Activated gamma-delta T cell treated with anti-CD3 and anti-CD28 coated beads, Interleukin-2, amount 50 U/mL, for 16 hours (primary cell): ENCODE measurements at places on chromosomes 6 and 20.

DNA sequence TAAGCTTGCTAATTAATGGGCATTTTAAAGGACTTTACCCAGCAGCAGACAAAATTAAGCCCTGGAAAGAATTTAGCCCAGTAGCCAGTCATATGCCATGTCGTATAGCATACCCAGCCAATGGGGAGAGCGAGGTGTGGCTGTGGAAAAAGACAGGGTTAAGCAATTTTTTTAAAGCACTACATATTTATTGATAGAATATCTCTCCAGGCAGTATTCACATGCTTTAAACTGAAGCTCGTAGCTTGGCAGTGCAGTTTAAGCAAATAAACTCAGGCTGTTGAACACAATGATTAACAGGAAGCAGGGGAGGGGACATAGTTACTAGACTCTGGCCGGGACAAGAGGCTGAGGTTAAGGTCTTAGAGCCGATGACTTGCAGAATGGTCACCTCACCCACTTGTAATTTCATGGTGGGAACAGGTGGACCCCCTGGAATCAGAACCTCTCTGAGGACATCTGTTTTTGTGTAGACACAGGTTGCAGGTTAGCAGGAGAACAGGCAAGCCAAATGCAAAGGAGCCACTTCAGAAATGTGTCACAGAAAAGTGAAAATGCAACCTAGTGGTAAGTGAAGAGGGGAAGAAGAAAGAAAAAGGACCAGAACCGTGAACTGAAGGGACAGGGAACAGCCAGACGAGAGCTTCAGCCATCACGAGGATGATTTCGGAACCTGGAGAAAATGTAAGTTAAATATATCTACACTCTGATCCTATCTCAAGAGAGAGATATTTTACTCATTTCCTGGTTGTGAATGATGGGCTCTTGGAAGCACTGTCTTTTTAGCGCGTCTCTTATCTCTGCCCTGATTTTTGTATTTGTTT lies 7.2 kb downstream of the GCNT2 start:
- DNase-seq: peak; percentile 4

DNA sequence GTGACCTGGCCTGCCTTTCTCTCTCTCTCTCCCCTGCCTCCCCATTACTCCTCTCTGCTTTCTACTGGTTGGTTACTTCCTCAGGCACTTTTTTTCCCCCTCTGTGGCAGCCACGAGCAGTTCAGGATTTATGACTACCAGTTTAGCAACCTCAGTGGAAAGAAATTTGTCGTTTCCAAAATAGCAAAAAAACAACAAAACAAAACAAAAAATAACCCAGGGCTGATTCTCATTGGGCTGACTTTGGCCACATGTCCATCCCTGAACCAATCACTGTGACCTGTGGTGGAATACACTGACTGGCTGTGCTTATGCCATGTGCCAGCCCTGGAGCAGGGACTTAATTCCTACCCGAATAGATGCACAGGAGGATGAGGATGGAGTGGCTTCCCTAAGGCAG lies 137.4 kb downstream of the TFAP2C start:
- DNase-seq: no peak

DNA sequence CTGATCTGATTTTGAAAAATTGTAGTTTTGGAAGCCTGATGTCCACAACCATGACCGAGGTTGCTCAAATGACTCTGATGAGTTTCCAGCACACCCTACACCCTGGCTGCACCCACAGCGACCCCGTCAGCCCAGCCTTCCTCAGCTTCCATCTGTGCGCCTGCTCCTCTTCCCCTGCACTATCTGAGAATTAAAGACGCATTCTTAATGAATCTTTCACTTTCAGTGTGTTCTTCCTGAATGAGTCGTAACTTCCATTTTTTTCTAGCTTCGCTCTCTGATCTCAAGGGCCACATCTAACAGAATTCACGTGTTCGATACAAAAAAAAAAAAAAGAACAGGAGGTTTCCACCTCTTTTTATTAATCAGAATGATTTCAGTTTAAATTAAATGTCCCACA lies 21.3 kb upstream of the RREB1 start:
- no peak for DNase-seq

- DNase-seq: no peak
Measured at GRCh38 chr6:75489025-75489424, 4.6 kb downstream of the FILIP1 start.

DNA sequence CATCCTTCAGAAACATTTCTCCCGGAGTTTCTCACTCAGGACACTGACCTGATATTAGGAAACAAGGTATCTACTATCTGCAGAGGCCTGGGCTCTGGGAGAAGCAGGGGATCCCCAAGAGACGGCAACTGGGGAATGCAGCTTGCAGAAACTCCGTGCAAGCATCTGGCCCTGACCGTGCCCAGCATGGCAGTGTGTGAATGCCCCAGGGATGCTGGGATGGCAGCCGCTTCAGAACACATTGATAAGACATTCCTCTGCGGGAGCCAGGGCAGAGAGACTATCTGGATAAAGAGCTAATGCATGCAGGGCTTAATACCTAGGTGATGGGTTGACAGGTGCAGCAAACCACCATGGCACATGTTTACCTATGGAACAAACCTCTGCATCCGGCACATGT lies 55.4 kb downstream of the NFATC2 start:
- DNase-seq: no peak

- DNase-seq: no peak
Measured at GRCh38 chr6:151958332-151958731, 150.8 kb downstream of the ESR1 start.

GRCh38 chr6:12709556-12710232 lies 6.9 kb upstream of the PHACTR1 start:
- DNase-seq: no peak

DNA sequence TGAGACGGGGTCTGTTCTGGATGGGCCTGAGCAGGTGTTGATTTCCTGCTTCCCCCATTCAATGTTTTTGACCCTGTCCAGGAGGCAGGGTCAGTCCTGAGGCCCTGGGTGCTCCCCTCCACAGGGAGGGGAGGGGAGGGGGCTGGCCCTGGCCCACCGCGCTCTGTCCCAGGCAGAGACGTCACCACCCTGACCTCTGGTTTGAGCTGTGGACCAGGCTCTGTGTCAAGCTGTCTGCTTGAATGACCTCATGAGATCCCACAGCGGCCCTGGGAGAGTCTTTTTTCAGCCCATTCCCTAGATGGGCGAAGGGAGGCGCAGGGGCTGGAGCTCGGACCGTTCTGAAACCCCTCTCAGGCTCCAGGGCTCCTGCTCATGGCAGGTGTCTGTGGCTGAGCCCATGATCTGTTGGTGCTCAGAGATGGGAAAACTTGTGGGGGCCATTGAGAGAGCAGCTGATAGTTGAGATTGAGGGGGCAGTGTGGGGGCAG lies 8.9 kb upstream of the LKAAEAR1 start:
- no peak for DNase-seq

- DNase-seq: no peak
Measured at GRCh38 chr6:14455427-14455826, 337.9 kb downstream of the CD83 start.

GRCh38 chr6:27112974-27113373 lies 134.5 kb upstream of the PRSS16 start:
- DNase-seq: no peak

DNA sequence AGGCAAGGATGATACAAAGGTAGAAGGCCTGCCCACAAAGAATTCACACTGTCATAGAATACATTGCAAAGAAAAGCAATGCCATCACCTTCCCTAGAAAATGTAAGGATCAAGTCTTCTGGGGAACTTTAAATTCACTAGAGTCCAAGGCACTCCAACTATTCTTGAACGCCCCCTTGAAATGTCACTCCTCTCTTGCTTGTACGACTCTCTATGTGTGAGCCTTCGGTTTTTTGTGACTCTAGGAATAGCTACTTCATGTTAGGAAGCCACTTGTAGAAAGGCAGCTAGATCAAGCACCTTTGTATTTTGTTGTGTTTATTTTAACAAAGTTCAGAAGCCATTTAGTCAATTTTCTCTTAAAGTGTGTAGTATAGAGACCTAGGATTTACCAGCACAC lies 159.2 kb upstream of the ARID1B start:
- DNase-seq: no peak

DNA sequence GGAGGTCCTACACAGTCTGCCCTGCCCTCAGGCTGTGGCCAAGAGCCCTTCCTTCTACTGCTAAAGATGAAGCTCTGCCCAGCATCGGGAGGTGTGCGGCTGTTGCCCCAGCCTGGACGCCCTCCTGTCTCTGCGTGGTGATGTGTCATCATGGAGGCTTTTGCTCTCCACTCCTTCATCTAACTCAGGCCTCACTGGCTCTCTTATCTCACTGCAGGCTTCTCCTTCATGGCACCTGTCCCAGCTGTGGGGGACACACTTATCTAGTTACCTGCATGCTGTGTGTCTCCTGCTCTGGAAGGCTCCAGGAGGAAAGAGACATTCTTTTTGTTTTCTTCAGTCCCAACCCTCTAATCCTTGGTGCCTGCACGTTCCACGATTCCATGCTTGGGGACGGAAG lies 89.1 kb downstream of the PSMG4 start:
- no peak for DNase-seq

GRCh38 chr20:24773168-24773567 lies 175.9 kb upstream of the CST7 start:
- no peak for DNase-seq

- DNase-seq: no peak
Measured at GRCh38 chr6:21402368-21402767, 191.2 kb upstream of the SOX4 start.

DNA sequence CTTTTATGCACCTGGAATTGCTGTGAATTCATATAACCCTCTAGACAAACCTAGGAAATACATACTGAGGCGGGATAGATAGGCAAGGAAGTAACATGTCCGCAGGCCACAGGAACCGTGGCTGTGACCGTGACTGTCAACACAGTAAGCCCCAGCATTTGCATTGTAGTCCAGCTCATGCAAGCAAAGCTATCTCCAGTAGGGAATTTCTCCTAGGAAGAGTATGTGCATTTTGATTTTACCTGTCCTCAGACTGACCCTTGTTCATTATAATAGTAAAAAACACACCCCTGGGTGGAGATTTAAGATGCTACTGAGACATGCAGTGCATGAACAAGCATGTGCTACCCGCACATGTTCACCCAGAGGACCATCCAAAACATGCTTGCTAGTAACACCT lies 30.5 kb upstream of the RIMS4 start:
- no peak for DNase-seq

- DNase-seq: no peak
Measured at GRCh38 chr6:133291671-133292070, 50.5 kb downstream of the EYA4 start.

DNA sequence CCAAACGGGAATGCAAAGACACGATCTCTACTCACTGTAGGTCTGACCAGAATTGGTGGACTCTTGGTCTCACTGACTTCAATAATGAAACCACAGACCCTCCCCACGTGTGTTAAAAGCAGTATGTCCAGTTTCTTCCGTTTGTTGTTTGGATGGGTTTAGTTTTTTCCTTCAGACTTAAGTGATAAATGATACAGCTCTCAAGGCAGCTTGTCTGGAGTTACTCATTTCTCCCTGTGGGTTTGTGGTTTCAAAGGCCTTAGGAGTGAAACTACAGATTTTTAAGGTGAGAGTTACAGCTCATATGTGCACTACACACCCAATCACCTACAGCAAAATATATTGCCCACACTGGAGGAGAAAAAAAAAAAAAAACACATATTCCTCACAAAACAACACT lies 86.7 kb upstream of the STMND1 start:
- DNase-seq: no peak

- no peak for DNase-seq
Measured at GRCh38 chr20:44593751-44594150, 11.4 kb downstream of the PKIG start.

GRCh38 chr6:127564761-127565160 lies 12.2 kb upstream of the C6orf58 start:
- DNase-seq: no peak

- no peak for DNase-seq
Measured at GRCh38 chr20:52880259-52880658, 91.9 kb upstream of the TSHZ2 start.

GRCh38 chr6:149755300-149756260 lies 6.0 kb downstream of the PCMT1 start:
- no peak for DNase-seq

GRCh38 chr6:94071835-94072234 lies 652.5 kb upstream of the EPHA7 start:
- DNase-seq: no peak

- no peak for DNase-seq
Measured at GRCh38 chr20:19851861-19852260, 93.8 kb downstream of the RIN2 start.

GRCh38 chr20:34983995-34984735 lies 28.5 kb downstream of the MYH7B start:
- DNase-seq: no peak

GRCh38 chr20:57157106-57157691 lies 109.2 kb downstream of the BMP7 start:
- no peak for DNase-seq

DNA sequence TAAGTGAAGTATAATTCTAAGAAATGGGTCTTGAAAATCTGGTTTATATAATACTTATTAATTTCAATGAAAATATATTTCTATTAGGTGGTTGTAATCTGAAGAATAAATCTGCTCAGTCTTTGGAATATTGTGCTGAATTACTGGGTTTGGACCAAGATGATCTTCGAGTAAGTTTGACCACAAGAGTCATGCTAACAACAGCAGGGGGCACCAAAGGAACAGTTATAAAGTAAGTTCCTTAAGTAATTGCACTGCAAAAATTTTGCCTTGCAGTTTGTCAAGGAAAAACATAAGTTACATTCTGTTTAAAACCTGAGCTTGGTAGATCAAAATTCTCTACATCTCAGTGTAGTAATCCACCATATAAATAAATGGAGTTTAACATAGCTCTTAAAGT lies 106.0 kb downstream of the MYO6 start:
- no peak for DNase-seq

- no peak for DNase-seq
Measured at GRCh38 chr6:1001655-1002349, 308.9 kb upstream of the EXOC2 start.

GRCh38 chr6:70353448-70353847 lies 50.6 kb upstream of the COL9A1 start:
- no peak for DNase-seq

- DNase-seq: no peak
Measured at GRCh38 chr6:143772116-143773086, 70.7 kb upstream of the LTV1 start.

DNA sequence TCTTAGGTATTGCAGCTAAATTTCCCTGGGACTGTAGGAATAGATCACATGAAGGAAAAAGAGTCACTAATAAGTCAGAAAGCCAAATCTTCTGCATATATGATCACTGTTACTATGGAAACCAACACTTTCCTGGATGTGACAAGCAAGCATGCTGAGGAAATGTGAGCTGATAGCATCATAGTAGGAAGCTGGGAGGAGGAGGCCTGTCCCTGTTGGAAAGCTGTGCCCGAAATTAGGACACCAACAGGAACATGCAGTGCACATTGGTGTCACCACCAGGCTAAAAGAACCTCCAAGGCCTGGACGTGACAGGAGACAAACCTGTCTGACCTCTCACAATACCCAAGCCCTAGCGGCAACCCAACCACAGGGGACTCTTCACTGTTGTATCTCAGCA lies 181.9 kb upstream of the PCSK2 start:
- no peak for DNase-seq

GRCh38 chr6:64497634-64498033 lies 862.0 kb downstream of the PHF3 start:
- DNase-seq: no peak
